ENCODE measurements at places on chromosomes 7 and 10. TPM values are rescaled to one million over a fixed set of nuclear protein-coding genes. Genes with fewer than 3 reads are reported as not detected.

FKBP9 gene
- total RNA-seq, result 32.8 TPM

ZP3 gene
- 0.20 TPM for total RNA-seq

ATRNL1 gene
- total RNA-seq, result 1.3 TPM

HOXA13 gene
- 0.03 TPM for total RNA-seq

RNF133 gene
- 0.33 TPM for total RNA-seq

TSPAN33 gene
- 33.7 TPM for total RNA-seq

FLNC gene
- 0.55 TPM for total RNA-seq

C10orf143 gene
- 2.9 TPM for total RNA-seq

GPC2 gene
- total RNA-seq, result 0.18 TPM

NAT16 gene
- total RNA-seq, result not detected

UCMA gene
- not detected for total RNA-seq

CFAP58 gene
- 0.15 TPM for total RNA-seq

SPDYE2 gene
- total RNA-seq, result not detected

SORBS1 gene
- total RNA-seq, result 57.9 TPM

LFNG gene
- 1.2 TPM for total RNA-seq

OR6B1 gene
- not detected for total RNA-seq

CDH23 gene
- total RNA-seq, result 20.9 TPM

INSYN2A gene
- total RNA-seq, result not detected

PIP gene
- total RNA-seq, result not detected

EN2 gene
- total RNA-seq, result not detected

TMEM213 gene
- not detected for total RNA-seq

ZKSCAN1 gene
- 99.9 TPM for total RNA-seq

LEP gene
- not detected for total RNA-seq

INA gene
- not detected for total RNA-seq

PGAM1 gene
- 151 TPM for total RNA-seq

UNC5B gene
- total RNA-seq, result 1.8 TPM

ABCB1 gene
- 33.4 TPM for total RNA-seq

RASA4 gene
- total RNA-seq, result 10.7 TPM

UBN2 gene
- total RNA-seq, result 8.9 TPM

ABHD11 gene
- total RNA-seq, result 6.9 TPM

TMEM178B gene
- not detected for total RNA-seq

HECW1 gene
- not detected for total RNA-seq

TLX1 gene
- 1.3 TPM for total RNA-seq

APBB1IP gene
- 16.1 TPM for total RNA-seq

CPA4 gene
- not detected for total RNA-seq

IQUB gene
- 0.15 TPM for total RNA-seq

SPACDR gene
- not detected for total RNA-seq

EFCAB10 gene
- not detected for total RNA-seq

MAGI2 gene
- 2.9 TPM for total RNA-seq

RBM20 gene
- 0.33 TPM for total RNA-seq

TRPV5 gene
- not detected for total RNA-seq

CALML5 gene
- total RNA-seq, result not detected

CHST12 gene
- total RNA-seq, result 8.2 TPM

OR9A2 gene
- total RNA-seq, result not detected

WDR11 gene
- 21.9 TPM for total RNA-seq

ABCA13 gene
- total RNA-seq, result 1.0 TPM

FBXO24 gene
- 1.0 TPM for total RNA-seq

RTKN2 gene
- 0.05 TPM for total RNA-seq
